GM13977 (cell line): ENCODE measurements at places on chromosomes 5 and 9.
A peak's percentile ranks its signal among the peaks of the same experiment; 100 is the strongest.

DNA sequence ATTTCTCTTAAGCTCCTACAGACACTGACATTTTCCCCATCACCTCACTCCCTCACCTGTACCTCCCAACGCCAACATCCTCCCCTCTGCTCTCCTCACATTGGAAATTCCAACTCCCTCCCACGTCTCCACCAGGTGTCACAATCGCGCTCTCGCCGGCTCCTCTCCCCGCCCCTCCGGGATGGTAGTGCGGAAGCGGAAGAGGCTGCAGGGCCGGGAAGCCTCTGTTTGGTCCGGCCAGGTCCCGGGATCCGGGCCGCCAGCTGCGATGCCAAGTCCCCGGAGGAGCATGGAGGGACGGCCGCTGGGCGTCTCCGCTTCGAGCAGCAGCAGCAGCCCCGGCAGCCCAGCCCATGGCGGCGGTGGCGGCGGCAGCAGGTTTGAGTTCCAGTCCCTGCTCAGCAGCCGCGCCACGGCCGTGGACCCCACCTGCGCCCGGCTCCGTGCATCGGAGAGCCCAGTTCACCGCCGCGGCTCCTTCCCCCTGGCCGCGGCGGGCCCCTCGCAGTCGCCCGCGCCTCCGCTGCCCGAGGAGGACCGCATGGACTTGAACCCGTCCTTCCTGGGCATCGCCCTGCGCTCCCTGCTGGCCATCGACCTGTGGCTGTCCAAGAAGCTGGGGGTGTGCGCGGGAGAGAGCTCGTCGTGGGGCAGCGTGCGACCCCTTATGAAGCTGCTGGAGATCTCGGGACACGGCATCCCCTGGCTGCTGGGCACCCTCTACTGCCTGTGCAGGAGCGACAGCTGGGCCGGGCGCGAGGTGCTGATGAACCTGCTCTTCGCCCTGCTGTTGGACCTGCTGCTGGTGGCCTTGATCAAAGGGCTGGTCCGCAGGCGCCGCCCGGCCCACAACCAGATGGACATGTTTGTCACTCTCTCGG, at the start of gene PLPP6:
Gene PLPP6, plus strand, starts transcription at position 187 of the 881 bp plus-strand sequence. Its CDS starts 82 bp downstream, at position 269.
- peak; percentile 85 for DNase-seq

GRCh38 chr9:20815923-20816703, 132.1 kb downstream of the FOCAD start:
- no peak for DNase-seq

DNA sequence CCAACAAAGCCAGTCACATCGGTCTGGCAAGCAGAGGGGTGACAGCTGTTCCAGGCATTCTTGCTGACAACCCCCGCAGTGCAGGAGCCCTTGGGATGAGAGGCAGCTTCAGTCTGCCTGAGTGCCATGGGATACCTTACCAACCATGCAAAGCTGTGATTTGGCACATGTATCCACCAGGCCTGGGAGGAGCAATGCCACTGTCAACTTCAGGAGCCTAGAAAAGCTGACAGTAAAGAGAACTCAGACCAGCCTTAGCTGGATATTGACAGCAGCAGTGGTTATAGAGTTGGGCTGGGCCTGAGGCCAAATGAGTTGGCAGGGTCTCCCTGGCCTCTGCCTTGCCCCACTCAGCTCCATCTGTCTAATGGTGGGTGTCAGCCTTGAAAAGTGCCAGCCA, 10.1 kb upstream of the PLPPR1 start:
- DNase-seq, result no peak

GRCh38 chr5:127369796-127370195, 79.2 kb downstream of the MEGF10 start:
- DNase-seq, result no peak

- no peak for DNase-seq
These were observed 45.6 kb upstream of the SLC30A5 start for GRCh38 chr5:69048230-69048629.

- DNase-seq, result no peak
These were observed 62.5 kb downstream of the NFIB start for GRCh38 chr9:14251154-14252071.

GRCh38 chr5:173537228-173537627, 79.2 kb downstream of the BOD1 start:
- DNase-seq, result no peak
